ENCODE measurements at places on chromosomes 2 and 18.

GRCh38 chr18:23547846-23548245 lies 38.5 kb downstream of the NPC1 start:
- DNase-seq, result no peak

DNA sequence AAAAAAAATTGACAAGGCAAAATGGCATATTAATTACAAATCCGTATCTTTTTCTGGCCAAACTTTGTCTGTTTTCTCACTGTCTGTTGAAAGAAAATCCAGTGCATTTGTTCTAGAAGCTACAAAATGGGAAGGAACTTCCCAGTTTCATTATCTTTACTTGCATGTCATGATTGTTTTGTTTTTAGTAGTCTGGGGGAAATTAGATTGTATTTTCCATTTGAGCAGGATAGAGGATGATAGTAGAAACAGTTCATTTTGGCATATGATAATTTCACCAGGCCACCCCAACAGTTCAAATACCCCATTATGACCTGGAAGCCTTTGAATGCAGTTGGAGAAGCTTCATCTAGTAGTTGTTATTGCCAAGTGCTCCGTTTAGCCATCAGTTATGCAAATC lies 77.5 kb upstream of the RANBP2 start:
- DNase-seq, result no peak

DNA sequence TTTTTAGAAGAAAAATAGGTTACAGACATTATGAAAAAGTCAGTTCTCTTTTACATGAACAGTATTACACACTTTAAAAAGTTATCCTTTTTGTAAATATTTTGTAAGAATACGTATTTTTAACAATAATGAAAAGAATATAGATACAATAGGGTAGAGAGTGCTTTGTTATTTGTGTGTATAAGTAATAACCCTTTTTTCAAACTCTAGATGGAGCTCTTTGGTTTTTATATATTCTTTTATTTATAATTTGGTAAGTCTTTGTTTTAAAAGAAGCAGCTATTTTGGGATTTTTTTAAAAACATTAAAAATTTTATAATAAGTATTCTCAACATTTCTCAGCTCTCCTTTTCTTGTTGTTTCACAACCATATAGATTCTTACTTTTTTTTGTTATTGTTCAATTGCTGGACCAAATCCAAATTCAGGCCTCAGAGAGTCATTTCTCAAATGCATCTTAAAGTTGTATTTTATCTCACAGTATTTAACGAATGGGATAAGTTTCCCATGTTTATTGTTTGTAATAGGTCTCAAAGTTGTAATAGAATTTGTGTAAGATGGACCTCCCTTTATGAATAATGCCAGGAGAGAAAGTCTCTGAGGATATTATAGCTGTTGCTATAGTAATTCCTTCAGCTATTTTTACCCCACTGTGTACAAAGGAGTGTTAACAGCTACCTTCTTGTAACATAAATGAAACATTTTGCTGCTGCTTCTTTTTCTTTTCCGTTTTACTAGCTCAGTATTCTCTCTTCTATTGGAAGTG lies 46.4 kb downstream of the ACYP2 start:
- peak; percentile 4 for DNase-seq

GRCh38 chr2:15561574-15562344 lies 625 bp upstream of the NBAS start:
- DNase-seq, result peak; percentile 17

DNA sequence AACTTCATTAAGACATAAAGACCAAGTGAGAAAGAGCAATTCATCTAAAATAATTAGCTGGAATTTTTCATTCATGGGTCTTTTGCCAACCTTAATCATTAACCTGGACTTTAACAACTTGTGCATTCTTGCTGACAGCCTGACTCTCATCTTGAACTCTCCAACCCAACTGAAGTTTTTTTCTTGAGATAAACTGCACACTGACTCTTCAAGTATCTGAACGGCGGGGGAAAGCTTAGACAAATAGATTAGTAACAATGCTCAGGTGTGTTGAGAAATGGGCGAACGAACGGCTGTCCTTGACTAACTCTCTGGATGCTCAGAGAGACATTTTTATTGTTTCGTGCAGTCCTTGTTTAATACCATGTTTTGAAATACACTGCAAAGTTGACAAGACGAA lies 186.0 kb downstream of the DPP10 start:
- DNase-seq, result no peak

- no peak for DNase-seq
These were observed 13.1 kb downstream of the ASPRV1 start for GRCh38 chr2:69948032-69948962.

DNA sequence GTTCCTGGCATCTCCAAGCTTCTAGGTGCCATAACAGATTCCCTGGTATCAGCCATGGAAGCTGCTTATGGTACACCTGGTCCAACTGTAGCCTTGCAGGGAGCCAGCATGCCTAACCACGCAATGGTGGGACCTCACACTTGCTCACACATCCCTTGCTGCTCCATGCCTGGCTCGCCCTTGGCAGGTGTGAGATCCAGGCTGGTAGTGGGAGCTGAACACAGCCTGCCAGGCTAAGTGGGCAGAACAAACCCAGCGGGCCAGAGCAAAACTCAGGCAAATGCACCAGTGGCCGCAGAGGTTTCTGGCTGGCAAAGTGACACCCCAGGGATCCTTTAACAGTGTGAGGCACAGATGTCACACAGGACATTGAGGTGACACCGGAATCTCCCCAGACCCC lies 185.8 kb downstream of the NDUFA10 start:
- DNase-seq, result no peak

GRCh38 chr18:59180150-59180845 lies 39.7 kb upstream of the GRP start:
- peak; percentile 79 for DNase-seq

- DNase-seq, result no peak
These were observed 198.6 kb downstream of the FAM210A start for GRCh38 chr18:13527730-13528129.

DNA sequence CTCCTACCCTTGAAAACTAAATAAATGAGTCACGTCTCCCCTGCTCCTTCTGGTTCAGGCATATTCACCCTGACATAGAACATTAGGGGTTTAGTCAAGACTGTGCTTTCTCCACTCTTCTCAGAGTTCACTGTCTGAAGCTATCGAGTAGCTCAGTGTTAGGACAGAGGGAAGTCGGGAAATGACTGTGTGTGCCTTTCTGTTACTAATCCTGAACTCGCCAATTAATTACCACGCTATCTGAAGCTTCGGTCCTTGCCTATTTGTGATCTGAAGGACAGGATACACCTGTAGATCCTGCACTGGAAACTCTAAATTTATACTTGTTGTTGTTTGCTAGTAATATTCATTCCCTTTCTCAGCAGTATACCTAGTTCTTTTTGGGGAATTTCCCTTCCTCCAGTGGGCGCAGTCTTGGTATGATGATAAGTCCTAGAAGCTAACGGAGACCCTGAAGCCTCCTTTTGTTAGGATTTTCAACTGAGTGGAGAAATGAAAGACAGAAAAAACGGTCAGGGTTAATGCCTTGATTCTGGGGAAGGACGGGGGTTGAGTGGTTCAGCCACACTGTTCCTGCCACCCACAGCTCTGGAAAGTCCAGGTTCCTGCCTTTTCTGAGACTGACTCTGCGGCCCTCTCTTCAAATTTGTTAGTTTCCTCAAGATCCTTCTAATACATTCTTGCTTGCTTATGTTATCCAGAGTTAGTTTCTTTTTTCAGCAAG lies 218.0 kb downstream of the DLGAP1 start:
- no peak for DNase-seq

DNA sequence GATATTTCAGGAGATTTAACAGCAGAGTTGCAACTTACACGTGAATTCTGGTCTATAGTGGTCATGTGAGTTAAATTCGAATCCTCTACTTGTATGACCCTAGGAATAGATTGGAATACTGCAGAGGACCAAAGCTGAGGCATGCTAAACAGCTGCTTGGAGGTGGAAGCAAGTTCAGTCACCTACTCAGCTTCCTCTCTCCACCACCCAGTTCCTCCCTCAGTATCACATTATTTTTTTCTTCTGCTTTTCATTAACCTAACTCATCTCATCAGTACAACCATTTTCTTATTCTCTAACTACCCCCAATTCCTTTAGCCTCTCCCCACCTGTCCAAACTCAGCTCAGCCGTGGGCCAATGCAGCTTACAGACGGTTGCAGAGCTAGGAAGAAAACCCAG lies 385.5 kb downstream of the SETBP1 start:
- DNase-seq, result no peak

GRCh38 chr2:239502430-239503186 lies 101.8 kb upstream of the HDAC4 start:
- no peak for DNase-seq

GRCh38 chr2:240639566-240639965 lies 14.3 kb downstream of the GPR35 start:
- no peak for DNase-seq

DNA sequence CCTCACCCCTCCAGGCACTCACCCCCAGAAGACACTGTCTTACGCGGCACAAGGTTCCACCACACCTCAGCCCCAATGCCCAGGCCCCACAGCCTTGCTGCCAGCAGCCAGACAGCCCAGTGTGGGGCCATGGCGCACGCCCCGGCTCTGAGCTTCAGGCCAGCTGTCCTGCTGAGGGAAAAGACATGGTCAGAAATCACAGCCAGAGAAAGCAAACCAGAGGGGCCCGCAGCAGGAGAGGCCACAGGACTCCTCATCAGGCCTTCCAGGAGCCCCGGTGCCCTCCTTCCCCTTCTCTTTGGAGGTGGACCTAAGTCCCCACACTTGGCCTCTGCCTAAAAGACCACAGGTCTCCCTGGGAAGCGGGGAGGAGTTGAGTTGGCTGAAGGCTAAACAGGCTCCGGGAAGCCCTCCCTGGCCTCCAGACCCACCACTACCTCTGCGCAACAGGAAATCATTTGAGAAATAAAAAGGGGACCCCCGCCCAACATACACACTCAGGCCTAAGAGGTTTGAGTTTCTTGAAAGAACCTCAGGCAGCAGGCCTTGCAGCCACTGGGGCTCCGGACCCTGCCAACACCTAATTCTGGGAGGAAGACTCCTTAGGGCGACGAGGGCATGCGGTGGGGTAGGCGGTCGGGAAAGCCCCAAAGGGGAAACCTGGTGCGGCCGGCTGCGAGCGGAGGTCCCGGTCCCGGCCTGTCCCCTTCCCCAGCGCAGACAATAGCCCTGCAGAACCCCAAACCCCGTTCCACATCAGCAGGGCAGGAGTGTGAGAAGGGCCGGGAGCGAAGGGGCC lies 1.9 kb downstream of the SEMA4C start:
- DNase-seq, result no peak

- DNase-seq, result no peak
These were observed 220.8 kb downstream of the CDH2 start for GRCh38 chr18:27956001-27956640.

DNA sequence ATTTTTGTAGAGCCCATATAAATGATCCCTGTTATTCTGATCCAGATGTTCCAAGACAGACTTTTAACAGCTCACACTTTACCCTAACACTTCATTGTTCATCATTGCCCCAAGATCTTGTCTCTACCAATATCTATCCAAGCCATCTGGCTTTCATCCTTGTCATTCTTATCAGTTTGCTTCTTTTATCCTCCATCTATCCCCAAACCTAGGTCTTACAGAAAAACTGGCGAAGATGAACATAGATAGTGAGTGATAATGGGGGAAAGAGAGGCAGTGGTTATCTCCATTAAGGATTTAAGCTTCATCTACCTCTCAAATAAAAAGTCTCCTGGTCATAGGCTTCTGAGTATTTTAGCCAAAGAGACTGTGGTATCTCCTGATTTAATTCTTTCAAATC lies 89.5 kb downstream of the DHRS9 start:
- no peak for DNase-seq

DNA sequence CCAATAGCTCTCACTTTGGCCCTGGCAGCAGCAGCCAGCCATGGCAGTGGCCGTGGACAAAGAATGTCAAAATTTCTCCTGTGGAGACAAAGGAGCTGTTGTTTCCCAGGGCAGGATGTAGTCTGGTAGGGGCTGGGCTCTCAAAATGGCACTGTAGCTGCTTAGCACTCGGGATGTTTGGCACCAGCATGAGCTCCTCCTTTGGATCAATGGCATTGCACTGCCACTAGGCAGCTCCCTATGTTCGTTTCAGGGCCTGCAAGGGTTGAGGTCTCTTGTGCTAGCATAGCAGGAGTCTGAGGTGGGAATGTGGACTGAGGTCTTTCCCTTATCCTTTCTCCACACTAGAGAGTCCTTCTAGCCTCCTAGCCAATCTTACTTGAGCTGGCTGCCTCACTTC lies 948.8 kb upstream of the FAM98A start:
- DNase-seq, result no peak

- no peak for DNase-seq
These were observed 13.5 kb upstream of the GPR39 start for GRCh38 chr2:132403146-132403545.

- no peak for DNase-seq
These were observed 42.6 kb downstream of the RALBP1 start for GRCh38 chr18:9517869-9518268.

DNA sequence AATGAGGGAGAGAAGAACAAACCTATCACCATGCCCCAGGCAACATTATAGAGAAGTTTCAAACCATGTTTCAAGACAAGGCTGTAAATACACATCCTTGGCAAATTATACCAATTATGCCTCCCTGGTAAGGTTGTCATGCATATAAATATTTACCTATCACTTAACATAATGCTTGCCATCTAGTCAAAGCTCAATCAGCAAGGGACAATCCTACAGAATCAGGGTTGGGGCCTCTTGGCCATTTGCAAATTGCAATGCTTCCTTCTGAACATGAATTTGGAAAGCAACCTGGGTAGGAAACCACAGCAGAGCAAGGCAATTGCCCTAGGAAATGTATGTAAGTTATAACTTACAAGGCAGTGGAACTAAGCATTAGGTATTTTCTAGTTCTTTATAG lies 907.2 kb upstream of the CDH2 start:
- no peak for DNase-seq

- DNase-seq, result no peak
These were observed 689.8 kb downstream of the MBD2 start for GRCh38 chr18:53534695-53535094.
